Activated T-helper 1 cell treated with anti-CD3 and anti-CD28 coated beads, Interleukin-12 subunit alpha, Interleukin-12 subunit beta, Interleukin-2, Interleukin-4 antibody, amounts not matched to agents 30 ng/mL and 10 ng/mL and 1 ng/mL, durations not matched to agents 14 hours and 24 hours and 36 hours (primary cell): ENCODE measurements at places on chromosomes 5 and 9. TPM values are rescaled to one million over a fixed set of nuclear protein-coding genes. Genes with fewer than 3 reads are reported as not detected.

Gene PLAC8L1
- 0.37 and 0.99 TPM in 2 replicates for total RNA-seq

- no peaks in the 10 kb centered on the region for H3K36me3 ChIP-seq
- DNase-seq: no peak
- H3K4me1 ChIP-seq: no peaks in the 10 kb centered on the region
- H3K27ac ChIP-seq: no peak overlapping the region
- H3K4me3 ChIP-seq: no peak overlapping the region
- H3K27me3 ChIP-seq: no peaks in the 10 kb centered on the region
These were observed 154.0 kb downstream of the CDH6 start for GRCh38 chr5:31347552-31347905.

Gene RGS7BP
- not detected in 2 replicates for total RNA-seq

Gene PIP5KL1
- 1.1 and 1.2 TPM in 2 replicates for total RNA-seq

Gene NME5
- total RNA-seq: not detected in 2 replicates

GRCh38 chr5:134453016-134453415, 41.3 kb upstream of the CDKN2AIPNL start:
- no peak overlapping the region for H3K27ac ChIP-seq
- H3K36me3 ChIP-seq: no peaks in the 10 kb centered on the region
- peaks cover 11% of the 10 kb centered on the region for H3K27me3 ChIP-seq
- H3K4me1 ChIP-seq: no peaks in the 10 kb centered on the region
- DNase-seq: no peak
- H3K4me3 ChIP-seq: no peak overlapping the region

GRCh38 chr5:105033637-105034400, 1471.2 kb upstream of the NUDT12 start:
- no peak overlapping the region for H3K27ac ChIP-seq
- H3K4me3 ChIP-seq: no peak overlapping the region
- no peaks in the 10 kb centered on the region for H3K27me3 ChIP-seq
- H3K36me3 ChIP-seq: no peaks in the 10 kb centered on the region
- DNase-seq: no peak

Gene NPR3
- not detected in 2 replicates for total RNA-seq

DNA sequence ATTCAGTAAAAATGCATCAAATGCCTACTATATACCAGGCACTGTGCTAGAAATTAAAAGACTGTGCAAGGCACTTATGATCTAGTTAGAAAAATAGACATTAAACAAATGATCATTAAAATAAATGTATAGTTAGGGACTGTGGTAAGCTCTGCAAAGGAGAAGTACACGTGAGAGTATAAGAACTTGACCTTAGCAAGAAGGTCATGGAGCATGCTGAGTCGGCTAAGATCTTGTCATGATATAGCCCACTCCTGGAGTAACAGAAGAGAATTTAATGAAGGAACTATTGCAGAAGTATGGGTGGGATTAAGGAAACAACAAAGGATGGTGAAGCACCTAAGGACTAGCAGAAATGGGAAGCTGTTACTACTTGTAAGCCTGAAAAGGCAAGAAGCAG, 23.5 kb upstream of the SAP30L start:
- H3K4me3 ChIP-seq: no peak overlapping the region
- no peaks in the 10 kb centered on the region for H3K4me1 ChIP-seq
- H3K27me3 ChIP-seq: no peaks in the 10 kb centered on the region
- H3K36me3 ChIP-seq: peaks cover 39% of the 10 kb centered on the region
- no peak for DNase-seq
- no peak overlapping the region for H3K27ac ChIP-seq
